ENCODE measurements at places on chromosomes 5 and 9. TPM values are rescaled to one million over a fixed set of nuclear protein-coding genes. Genes with fewer than 3 reads are reported as not detected.
A peak's percentile ranks its signal among the peaks of the same experiment; 100 is the strongest.

- H3K27me3 ChIP-seq = no peaks in the 10 kb centered on the region
- H3K36me3 ChIP-seq = no peaks in the 10 kb centered on the region
- DNase-seq = no peak
Measured at GRCh38 chr5:165573445-165573844, 2068.0 kb downstream of the MAT2B start.

Gene PCDHA4
- total RNA-seq = 12.5 TPM

DNA sequence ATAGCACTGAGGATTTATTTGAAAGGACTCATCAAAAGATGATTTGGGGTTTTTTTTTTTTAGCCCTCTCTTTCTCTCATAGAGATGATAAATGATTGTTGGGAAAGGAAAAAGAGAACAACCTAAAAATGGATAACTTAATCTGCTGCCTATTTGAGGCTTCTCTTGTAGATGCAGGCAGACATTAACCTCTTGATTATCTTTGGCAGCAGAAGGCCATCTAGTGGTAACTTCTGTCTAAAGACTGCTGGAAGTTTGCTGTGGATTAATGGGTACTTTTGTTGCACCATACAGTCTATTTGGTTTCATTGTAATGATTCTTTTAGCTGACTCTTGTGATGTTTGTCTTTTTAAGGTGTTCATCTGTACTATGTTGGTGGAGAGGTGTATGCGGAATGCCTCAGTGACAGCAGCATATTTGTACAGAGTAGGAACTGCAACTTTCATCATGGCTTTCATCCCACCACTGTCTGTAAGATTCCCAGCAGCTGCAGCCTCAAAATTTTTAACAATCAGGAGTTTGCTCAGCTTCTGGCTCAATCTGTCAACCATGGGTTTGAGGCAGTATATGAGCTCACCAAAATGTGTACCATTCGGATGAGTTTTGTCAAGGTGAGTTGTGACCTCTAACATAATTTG is 18.8 kb downstream of the SMIM32 start:
- no peaks in the 10 kb centered on the region for H3K4me1 ChIP-seq
- H3K27ac ChIP-seq = no peak overlapping the region
- no peak overlapping the region for H3K4me3 ChIP-seq
- peaks cover 8% of the 10 kb centered on the region for H3K36me3 ChIP-seq

Gene IL13
- total RNA-seq = not detected

DNA sequence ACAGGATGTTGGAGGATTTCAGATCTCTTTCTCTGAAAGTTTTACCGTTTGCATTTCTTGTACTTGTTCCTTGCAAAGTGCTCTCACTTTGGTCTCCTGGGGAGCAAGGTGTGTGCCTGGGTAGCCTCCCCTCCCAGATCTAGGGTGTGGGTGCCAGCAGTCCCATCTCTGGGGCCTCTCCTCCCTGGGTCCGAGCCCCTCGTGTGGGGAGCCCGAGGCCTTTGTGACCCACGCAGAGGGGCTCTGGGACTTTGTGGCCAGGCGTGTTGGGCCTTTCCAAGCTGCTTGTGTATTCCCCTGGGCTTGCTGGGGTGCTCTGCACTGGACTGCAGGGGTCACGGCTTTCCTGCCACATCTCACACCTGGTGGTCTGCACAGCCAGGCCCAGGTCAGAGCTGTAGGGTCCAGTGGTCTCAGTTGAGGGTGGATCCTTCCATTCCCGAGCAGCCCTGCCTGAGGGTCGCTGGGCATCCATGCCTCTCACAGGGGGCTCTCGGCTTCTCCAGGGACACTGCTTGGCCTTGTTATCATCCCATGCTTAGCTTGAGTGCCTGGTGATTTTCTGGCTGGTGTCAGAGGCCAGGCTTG is 96.3 kb downstream of the CACNA1B start:
- no peaks in the 10 kb centered on the region for H3K4me1 ChIP-seq
- DNase-seq = no peak
- H3K27me3 ChIP-seq = no peaks in the 10 kb centered on the region

GRCh38 chr9:95089257-95090022 is 228.1 kb downstream of the FANCC start:
- no peaks in the 10 kb centered on the region for H3K4me1 ChIP-seq
- no peak for DNase-seq
- H3K36me3 ChIP-seq = no peaks in the 10 kb centered on the region
- H3K4me3 ChIP-seq = no peak overlapping the region
- H3K27me3 ChIP-seq = no peaks in the 10 kb centered on the region

GRCh38 chr9:33453999-33454660 is 6.7 kb upstream of the AQP3 start:
- H3K27me3 ChIP-seq = no peaks in the 10 kb centered on the region
- H3K27ac ChIP-seq = no peak overlapping the region
- H3K36me3 ChIP-seq = no peaks in the 10 kb centered on the region
- no peak for DNase-seq
- peaks cover 8% of the 10 kb centered on the region for H3K4me1 ChIP-seq
- no peak overlapping the region for H3K4me3 ChIP-seq

DNA sequence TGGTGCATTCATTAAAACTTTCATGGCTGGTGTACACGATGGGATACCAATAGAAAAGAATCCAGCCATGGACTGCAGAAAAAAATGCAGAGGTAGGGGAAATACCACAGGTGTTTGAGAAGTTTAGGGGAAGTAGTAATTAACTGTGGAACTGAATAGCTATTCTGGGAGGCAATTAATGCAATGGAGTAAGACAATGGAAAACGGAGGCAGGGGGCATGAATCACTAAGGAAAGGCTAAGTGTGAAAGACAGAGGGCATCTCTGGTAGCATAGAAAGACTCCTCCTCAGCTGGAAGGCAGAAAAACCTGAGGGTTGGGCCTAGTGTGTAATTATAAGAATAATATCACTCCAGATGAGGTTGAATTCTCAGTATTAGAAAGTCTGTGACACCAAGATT is 30.9 kb upstream of the NPR3 start:
- no peak overlapping the region for H3K4me3 ChIP-seq
- peaks cover 5% of the 10 kb centered on the region for H3K36me3 ChIP-seq
- no peak overlapping the region for H3K27ac ChIP-seq
- DNase-seq = no peak
- H3K4me1 ChIP-seq = no peaks in the 10 kb centered on the region

GRCh38 chr9:123866497-123866896 is 63.4 kb downstream of the DENND1A start:
- H3K36me3 ChIP-seq = no peaks in the 10 kb centered on the region
- no peak for DNase-seq
- peaks cover 15% of the 10 kb centered on the region for H3K27me3 ChIP-seq
- peaks cover 71% of the 10 kb centered on the region for H3K4me1 ChIP-seq
- no peak overlapping the region for H3K4me3 ChIP-seq

GRCh38 chr5:14109041-14109747 is 33.9 kb upstream of the TRIO start:
- H3K27me3 ChIP-seq = no peaks in the 10 kb centered on the region
- no peaks in the 10 kb centered on the region for H3K36me3 ChIP-seq
- no peak overlapping the region for H3K27ac ChIP-seq
- no peak for DNase-seq
- H3K4me3 ChIP-seq = no peak overlapping the region
- H3K4me1 ChIP-seq = peaks cover 7% of the 10 kb centered on the region

DNA sequence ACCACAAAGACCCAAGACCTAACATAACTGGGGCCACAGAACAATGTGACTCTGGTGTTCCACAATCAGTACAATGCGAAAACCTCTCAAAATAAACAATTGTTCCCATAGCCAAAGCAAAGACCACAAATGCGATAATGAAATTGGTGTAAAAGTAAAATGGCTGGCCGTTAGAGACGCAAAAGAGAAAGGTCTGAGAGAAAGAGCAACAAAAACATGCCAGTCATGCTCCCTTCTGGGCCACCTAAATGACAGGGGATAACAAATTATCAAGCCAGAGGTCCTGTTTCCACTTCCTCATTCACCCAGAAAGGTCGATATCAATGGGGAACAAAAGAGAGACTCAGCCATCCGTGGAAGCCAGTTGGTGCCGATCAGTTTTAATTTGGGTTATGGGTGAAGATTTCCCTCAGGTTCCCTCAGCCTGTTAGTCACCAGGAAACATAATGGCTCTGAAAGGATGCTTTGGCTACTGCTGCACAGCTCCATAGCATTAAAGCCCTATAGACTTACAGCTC is 9.2 kb upstream of the CFAP95 start:
- no peaks in the 10 kb centered on the region for H3K36me3 ChIP-seq
- H3K4me3 ChIP-seq = no peak overlapping the region
- no peaks in the 10 kb centered on the region for H3K27me3 ChIP-seq
- DNase-seq = no peak

DNA sequence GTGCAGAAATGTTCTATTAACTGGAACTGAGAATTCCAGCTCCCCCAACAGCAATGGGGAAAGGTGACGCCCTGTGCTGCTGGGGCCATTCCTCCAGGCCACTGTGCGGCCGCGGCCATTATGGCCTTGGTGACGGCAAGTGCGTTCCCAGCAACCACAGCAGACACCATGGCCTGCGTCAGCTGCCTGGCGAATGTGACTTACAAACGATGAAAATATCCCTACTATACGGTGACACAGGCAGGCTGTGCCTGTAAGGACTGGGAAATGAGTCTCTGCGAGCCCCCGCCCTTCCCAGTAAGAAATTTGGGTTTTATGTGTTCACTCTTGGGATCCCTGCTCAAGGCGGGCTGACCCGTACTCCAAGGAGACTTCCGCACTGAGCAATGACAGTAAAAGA is 20.6 kb downstream of the CLPTM1L start:
- H3K27me3 ChIP-seq = no peaks in the 10 kb centered on the region
- peaks cover 8% of the 10 kb centered on the region for H3K36me3 ChIP-seq
- H3K27ac ChIP-seq = no peak overlapping the region
- H3K4me1 ChIP-seq = no peaks in the 10 kb centered on the region
- H3K4me3 ChIP-seq = no peak overlapping the region
- no peak for DNase-seq

DNA sequence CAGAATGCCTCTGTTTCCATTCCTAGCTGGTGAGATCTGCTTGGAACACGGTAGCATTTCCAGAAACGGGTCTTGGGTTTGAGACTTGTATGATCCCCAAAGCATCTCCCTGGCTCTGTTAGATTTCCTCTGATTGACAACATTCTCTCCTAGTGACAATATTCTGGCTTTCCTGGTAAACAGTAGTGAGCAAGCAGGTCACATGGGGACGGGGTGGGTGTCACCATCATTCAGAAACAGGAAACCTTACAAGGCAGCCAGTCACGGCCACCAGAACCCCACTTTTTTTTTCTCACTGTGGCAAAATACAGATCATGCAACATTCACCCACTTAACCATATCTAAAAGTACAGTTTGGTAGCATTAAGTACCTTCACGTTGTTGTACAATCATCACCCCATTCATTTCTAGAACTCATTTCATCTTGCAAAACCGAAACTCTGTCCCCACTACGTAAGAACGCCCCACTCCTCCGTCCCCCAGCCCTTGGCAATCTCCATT is 90.1 kb upstream of the LMX1B start:
- DNase-seq = no peak
- no peak overlapping the region for H3K4me3 ChIP-seq
- no peaks in the 10 kb centered on the region for H3K27me3 ChIP-seq
- no peaks in the 10 kb centered on the region for H3K36me3 ChIP-seq
- no peak overlapping the region for H3K27ac ChIP-seq

DNA sequence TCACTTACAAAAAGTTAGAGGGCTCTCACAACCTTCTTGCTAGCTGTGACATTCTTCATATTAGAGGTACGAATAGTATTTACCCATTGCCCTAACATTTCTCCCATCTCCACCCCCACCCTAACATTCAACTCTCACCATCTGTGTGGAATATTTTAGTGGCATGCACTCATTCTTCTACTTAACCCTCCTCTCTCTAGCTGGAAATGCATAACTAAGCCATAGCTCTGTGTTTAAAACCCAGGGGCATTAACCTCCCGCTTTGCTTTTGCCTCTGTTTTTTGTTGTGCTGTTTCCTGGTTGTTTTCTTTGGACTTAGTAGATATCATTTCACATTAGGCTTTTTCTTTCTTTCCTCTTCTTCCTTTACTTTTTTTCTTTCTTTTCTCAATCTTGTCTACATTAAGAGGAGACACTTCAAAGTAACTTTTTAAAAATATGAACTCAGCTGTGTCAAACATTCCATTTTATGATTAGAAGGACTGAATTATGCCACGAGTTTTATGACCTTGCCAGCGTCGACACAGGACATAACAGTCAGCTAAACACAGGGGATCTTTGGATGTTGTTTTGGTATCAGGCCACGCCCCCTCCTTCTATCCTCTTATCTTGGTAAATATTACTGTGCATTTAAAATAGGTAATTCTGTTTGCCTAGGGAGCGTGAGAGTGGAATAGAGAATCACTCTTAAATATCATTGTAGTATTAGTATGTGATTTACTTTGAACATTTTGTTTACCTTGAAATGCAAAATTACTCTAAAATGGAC is 236.0 kb downstream of the CD180 start:
- peak overlapping the region; percentile 7 for H3K27ac ChIP-seq
- peak; percentile 22 for DNase-seq
- H3K4me1 ChIP-seq = peaks cover 38% of the 10 kb centered on the region
- H3K27me3 ChIP-seq = no peaks in the 10 kb centered on the region

DNA sequence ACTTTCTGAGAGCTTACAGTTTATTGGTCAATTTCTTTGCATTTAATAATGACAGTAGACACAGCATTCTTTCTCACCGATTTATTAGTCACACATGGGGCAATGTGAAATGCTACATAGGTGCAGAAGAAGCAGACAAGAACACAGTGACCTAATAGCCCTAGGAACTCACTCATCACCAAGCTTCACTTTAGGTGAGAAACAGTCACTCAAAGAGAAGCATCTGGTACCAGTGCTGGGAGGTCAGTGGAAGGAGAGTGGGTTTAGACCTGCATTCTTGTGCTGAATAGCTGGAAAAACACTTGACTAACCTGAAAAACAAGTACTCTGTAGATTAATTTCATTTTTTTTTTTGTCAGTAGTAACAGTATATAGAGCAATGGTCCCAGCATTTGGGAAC is 179.6 kb downstream of the GRIA1 start:
- no peaks in the 10 kb centered on the region for H3K36me3 ChIP-seq
- no peaks in the 10 kb centered on the region for H3K4me1 ChIP-seq
- no peak overlapping the region for H3K27ac ChIP-seq
- no peak overlapping the region for H3K4me3 ChIP-seq

Gene PIP5KL1
- 13.4 TPM for total RNA-seq

GRCh38 chr5:94433397-94434163 is 184.8 kb downstream of the KIAA0825 start:
- no peaks in the 10 kb centered on the region for H3K4me1 ChIP-seq
- H3K27ac ChIP-seq = no peak overlapping the region
- no peak for DNase-seq
- no peak overlapping the region for H3K4me3 ChIP-seq

DNA sequence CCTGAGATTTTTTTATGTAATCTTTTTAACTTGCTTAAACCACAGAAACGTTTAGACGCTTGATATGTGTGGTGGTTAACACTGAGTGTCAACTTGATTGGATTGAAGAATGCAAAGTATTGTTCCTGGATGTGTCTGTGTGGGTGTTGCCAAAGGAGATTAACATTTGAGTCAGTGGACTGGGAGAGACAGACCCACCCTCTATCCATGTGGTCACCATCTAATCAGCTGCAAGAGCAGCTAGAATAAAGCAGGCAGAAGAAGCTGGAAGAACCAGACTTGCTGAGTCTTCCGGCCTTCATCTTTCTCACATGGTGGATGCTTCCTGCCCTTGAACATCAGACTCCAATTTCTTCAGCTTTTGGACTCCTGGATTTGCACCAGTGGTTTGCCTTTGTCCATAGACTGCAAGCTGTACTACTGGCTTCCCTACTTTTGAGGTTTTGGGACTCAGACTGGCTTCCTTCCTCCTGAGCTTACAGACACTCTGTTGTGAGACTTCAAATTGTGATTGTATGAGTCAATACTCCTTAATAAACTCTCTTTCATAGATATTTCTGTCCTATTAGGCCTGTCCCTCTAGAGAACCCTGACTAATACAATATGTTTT is 816.0 kb upstream of the CDH9 start:
- H3K4me1 ChIP-seq = no peaks in the 10 kb centered on the region
- H3K36me3 ChIP-seq = no peaks in the 10 kb centered on the region
- H3K27me3 ChIP-seq = no peaks in the 10 kb centered on the region
- H3K27ac ChIP-seq = no peak overlapping the region
- DNase-seq = no peak

Gene CPLANE1
- 8.3 TPM for total RNA-seq

Gene ORM1
- total RNA-seq = not detected
